Stimulated activated CD8-positive, alpha-beta memory T cell treated with anti-CD3 and anti-CD28 coated beads, Interleukin-15, amount 100 ng/mL, for 4 hours (primary cell): ENCODE measurements at places on chromosomes 5 and 9.

- DNase-seq: no peak
Measured at GRCh38 chr9:5957166-5957565, 58.3 kb downstream of the RANBP6 start.

DNA sequence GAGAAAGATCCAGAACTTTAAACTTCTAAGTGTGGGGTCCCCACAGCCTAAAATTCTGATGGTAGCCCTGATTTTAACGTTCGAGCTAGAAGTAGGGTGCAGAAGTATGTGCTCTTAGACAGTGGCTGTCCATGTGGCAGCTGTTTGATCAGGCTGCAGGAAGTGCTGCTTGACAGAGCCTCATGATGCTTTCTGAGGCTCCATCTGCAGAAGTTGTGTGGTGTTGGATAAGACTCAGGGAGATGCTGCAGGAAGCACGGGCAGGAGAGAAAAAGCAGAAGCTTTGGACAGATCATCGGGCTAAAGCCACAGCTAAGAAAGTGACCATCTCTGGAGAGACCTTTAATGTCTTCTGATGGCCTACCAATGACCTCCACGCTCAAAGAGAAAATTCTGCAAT lies 8.1 kb downstream of the MTMR12 start:
- DNase-seq: no peak

DNA sequence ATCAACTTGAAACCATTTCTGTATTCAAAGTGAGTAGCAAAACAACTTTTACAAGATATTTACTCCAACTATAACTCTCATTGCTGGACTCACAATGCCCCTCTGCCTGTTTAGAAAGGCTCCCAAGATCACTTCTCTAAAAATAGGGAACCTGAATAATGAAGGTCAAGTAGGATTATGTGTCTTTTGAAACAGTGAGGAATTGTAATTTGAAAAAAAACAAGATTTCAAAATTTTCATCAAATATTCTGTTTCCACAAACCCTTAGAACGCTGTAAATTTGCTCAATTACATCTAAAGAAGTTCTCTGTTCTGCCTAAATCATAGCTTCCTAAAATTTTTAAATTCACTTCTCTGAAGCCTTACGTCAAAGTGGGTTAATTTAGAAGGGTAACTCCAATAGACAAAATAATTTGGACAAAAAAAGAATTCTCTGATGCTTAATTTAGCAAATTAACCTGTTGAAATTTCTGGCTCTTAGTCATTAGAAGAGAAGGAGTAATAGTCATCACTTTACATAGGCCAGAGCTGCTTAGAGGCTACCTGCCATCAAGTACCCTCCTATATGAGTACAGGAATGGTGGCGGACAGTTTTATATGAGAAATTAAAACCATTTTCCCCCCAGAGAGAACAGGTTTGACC lies 4.0 kb downstream of the ELL2 start:
- no peak for DNase-seq

- no peak for DNase-seq
Measured at GRCh38 chr5:58077966-58078365, 381.9 kb downstream of the PLK2 start.

- DNase-seq: no peak
Measured at GRCh38 chr9:127093319-127094020, 29.0 kb downstream of the ANGPTL2 start.

- no peak for DNase-seq
Measured at GRCh38 chr9:136814725-136815421, 7.1 kb downstream of the RABL6 start.

DNA sequence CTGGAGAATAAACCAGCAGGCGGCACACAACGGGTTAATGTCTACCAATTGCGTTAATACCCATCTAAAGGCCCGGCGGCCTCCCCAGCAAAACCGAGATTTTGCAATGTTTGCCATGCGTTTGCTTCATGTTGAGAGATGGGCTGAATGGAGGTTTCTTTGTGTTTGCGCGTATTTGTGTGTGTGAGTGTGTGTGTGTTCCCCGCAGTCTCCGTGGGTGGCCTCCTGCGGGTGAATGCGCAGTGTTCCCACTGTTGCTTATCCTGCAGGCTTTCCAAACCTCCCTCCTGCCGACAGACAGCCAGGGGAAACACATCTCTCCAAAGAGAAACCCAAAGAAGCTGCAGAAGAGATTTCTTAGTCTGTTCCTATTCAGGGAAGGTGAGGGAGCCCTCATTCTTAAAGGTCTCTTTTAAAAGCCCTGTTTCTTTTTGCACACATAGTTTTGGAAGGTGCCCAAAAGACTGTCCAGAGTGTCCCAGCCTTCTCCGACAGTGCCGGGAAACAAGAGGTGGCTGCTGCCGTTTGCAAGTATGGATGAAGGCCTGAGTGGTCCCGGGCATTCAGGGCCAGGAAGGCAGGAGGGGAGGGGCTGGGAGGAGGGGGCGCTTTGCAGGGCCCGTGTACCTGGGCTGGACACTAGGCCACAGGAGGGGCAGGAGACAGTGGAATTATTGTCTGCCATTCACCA lies 103.8 kb upstream of the ERCC6L2 start:
- DNase-seq: no peak

DNA sequence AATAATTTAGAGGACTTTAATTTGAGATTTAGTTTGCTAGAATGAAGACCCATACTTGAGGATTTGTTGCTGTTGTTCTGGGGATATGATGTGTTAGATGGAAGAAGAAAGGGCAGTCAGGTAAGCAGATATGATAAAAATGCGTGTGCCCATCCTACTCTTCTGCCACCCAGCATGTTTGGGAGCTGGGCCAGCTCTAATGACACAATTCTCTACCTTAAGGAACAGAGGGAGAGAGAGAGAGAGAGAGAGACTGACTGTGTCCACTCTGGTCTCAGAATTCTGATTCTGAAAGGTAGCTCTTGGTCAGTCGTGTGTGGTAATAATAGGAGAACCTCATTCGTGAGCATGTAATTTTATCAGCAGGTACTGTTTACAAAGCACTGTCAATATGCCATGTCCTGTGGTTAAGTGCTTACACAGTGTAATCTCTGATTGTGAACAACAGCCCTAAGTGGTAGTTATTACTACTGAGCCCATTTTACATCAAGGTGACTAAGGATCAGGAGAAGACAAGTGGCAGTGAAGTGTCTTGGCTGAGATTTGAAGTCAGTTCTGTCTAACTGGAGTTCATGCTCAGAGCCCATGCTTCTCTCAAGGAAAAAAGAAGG lies 307.4 kb upstream of the SEMA6A start:
- no peak for DNase-seq

- DNase-seq: no peak
Measured at GRCh38 chr9:38186404-38187115, 117.5 kb upstream of the SHB start.

- DNase-seq: no peak
Measured at GRCh38 chr5:6087576-6087975, 290.8 kb downstream of the MED10 start.

GRCh38 chr9:124238546-124239140 lies 19.1 kb upstream of the NEK6 start:
- no peak for DNase-seq

DNA sequence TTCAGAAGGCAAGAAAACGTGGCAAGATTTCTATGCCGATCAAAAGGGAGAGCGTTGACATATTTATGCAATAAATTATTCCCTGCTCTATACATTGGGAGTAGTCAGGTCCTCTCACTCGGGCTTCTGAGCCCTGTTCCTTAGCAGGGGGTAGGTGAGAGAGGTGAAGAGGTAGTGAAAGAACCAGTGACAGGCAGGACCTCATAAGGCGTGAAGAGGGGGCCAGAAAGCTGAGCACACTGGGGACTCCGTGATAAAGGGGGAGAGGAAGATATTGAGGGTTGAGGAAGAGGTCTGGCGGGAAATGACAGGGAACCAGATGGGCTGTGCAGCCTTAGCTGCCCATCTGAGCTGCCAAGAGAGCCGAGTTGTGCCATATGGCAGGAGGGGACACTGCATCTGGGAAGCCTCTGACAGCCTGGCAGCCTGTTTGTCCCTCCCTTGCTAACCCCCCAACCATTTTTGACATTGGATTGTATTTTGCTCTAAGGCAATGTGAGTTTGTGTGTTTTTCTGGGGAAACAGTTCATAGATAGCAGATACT lies 782 bp upstream of the CDC20B start:
- DNase-seq: no peak
